Ovary (tissue), 10 donors: ENCODE measurements at places on chromosomes 5 and 9.

DNA sequence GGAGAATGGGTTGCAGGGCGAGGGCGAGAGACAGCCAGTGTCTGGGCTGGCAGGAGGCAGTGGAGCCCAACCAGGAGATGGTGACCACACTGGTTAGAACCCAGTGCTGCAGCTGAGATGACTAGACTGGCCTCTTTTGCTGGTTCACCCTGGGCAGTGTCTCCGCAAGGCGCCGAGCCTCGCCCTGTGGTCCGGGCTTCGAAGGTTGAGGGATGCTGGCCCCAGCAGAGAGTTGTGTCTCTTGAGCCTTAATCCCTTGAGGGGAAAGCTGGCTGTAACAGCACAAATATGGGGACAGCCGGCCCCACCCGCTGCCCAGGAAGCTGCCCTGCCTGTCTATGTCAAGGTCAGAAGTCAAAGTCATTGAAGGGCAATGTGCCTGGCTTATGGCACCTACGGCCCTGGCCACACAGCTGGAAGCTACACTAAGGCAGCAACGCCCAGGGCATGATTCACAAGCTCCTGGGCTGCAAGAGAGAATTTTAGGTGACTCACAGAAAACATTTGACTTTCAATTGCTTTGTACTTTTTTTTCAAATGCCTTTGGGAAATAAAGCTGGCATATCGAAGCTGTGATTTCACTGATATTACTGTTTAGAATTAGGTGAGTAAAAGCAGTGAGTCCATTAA, 33.3 kb downstream of the NKX2-5 start:
- no peak for DNase-seq

DNA sequence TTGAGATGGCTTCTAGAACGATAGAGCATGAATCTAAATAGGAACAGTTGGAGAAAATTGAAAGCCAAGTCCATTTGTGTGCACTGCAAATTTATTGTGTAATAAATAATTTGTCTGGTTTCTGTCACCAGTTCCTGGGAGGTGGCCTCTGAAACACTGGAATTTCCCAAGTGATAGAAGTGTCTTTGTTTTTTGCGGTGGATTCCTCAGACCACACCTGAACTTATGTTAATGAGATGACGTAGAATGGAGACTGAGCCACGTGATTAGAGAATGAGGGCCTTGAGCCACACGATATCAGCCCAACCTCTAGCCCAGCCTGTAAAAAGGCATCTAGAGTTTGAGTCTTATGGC, 105.1 kb downstream of the MSX2 start:
- no peak for DNase-seq

- no peak for DNase-seq
Measured at GRCh38 chr9:133490201-133490681, 11.3 kb upstream of the SLC2A6 start.

DNA sequence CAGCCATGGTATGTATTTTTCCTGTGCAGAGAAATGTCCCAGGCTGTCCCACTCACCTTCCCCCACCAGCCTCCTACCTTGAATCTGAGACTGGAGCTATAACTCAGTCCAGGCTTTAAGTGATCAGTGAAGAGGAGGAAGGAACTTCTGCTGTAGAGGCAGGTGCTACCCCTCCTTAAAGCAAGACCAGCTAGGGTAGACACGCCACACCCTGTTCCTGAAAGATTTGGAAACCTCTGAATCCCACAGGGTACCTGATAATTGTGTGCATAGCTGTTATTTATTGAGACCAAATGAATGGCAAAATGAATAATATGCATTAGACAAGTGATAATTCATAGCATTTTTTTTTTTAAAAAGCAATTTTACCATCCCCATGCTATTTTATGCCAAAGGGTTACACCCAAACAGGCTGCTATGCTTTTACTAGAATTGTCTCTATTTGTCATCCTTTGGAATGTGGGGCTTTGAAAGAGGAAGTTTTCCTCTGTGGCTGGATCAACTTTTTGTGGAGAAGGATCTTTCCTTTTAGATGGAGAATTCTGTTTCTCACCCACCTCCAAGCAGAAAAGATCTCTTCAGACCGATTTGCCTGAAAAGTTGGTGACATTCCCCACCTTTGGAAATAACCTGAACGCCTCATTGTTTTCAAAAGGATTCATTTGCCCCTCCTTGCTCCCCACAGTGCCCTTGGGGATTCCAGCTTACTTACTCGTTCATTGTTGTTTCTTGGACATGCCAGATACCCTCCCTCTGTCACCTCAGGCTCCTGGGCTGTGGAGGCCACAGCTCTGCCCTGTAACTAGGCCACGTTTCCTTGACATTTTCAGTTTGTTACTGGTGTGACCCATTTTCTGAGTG, 248.7 kb downstream of the NR3C1 start:
- no peak for DNase-seq

DNA sequence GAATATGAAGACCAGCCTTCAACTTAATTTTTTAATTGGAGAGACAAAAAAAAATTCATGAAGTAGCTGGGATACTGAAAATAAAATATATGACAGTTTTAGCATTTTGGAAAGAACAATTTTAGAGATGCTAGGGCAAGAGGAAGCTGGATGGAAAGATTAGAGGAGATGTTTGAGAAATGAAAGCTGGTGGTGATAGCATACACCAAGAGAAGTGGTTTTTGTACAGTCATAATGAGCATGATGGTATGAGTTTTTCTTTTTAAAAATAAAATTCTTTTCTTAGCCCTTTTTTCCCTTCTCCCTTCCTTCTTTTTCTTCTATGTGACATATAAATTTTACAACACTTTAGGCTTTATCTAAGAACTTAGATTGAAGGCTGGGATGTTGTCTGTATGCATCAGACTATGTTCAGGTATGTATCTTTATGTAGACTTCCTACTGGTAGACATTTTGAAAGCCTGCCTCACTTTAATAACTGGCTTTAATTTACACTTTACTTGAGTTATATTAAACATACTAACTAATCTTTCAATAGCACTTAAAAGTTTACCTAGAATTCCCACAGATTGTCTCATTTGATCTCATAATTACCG, 522.5 kb downstream of the TLE4 start:
- no peak for DNase-seq

GRCh38 chr9:95834281-95834907, 41.1 kb upstream of the ERCC6L2 start:
- DNase-seq = no peak

DNA sequence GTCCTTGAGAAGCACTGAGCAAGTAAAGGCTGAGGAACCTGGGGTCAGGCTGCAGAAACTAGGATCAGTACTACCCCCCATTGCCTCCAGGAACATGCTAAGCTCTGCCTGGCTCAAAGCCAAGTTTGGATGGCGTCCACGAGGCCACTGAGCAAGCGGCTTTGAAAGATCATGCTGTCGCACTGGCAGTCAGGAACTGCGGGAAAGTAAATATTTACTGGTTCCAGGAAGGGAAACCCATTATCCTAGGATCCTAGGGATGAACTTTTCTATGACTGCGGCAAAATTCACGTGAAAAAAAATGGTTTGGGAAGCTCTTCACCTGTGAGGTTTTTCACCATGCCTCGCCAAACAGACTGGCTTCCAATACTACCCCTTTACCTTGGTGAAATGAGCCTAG, 75.3 kb upstream of the PJA2 start:
- DNase-seq = peak; percentile 31

- no peak for DNase-seq
Measured at GRCh38 chr9:126671381-126671831, 57.7 kb downstream of the LMX1B start.

DNA sequence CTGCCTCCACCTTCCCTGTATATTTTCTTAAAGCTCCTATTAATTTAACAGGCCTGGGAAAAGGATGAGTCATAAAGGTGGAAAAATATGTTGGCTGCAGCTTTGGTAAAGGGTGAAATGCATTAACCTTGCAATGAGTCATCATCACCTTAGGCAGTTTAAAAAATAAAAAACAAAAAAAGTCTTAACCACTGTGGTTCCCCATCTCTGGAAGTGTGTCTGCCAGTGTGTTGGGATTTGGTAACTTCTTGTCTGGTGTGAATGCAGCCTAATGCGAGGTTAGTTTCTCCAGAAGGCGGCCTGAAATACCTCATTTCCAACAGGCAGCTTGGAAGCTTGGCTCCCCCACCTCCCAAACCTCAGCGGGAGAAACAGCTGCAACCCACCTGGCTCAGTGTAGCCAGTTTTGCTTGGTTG, 265.3 kb upstream of the GAS1 start:
- DNase-seq = peak; percentile 25

GRCh38 chr9:82275258-82275927, 286.8 kb downstream of the SPATA31D1 start:
- no peak for DNase-seq

DNA sequence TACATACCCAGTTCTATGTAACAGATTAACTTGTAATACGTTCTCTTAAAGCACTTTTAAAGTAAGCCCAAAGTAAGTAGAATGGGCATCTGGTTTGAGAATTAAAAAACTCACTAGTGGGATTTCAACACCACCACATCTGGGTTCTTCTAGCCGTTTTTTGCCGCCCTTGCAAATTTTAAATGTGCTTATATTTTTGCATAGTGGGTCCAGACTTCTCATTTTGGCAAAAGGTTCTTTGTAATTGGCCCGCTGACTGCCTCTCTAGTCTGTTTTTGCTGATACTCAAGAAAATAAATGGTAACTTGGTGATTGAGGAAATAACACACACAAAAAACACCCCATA, 582 bp upstream of the FBXO4 start:
- DNase-seq = no peak

- no peak for DNase-seq
Measured at GRCh38 chr5:136128481-136128880, 4.2 kb upstream of the SMAD5 start.

DNA sequence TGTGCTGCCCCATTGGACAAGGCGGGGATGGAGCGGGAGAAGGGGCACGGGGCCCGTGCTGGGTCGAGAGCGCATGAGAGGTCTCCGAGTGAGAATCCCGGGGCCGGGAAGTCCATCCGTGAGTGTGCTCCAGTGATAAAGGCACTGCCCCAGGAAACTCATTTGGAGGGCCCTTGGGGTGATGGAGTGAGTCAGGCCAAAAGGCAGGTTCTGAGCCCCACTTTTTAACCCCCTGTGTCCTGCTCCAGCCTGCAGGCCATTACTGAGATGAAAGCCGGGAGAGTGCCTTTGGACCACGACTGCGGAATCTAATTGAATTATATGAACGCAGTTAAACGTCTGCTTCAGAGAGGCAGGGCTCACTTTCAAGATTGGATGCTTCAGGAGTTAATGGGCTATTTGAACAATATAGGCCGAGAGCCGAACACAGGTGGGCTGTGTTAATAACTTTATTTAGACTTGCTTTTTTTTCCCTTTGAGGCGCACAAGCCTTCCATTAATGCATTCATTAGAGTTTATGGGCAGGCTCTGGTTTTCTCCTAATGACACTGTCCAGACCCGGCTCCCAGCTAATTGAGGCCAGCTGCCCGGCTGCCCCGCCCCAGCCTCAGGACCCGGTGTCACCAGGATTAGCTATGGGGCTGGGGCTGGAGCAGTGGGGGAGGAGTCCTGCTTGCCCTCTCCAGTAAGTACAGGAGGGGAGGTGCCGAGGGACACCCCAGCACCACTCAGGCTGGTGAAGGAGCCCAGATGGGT, 79.1 kb upstream of the LMX1B start:
- DNase-seq = no peak

DNA sequence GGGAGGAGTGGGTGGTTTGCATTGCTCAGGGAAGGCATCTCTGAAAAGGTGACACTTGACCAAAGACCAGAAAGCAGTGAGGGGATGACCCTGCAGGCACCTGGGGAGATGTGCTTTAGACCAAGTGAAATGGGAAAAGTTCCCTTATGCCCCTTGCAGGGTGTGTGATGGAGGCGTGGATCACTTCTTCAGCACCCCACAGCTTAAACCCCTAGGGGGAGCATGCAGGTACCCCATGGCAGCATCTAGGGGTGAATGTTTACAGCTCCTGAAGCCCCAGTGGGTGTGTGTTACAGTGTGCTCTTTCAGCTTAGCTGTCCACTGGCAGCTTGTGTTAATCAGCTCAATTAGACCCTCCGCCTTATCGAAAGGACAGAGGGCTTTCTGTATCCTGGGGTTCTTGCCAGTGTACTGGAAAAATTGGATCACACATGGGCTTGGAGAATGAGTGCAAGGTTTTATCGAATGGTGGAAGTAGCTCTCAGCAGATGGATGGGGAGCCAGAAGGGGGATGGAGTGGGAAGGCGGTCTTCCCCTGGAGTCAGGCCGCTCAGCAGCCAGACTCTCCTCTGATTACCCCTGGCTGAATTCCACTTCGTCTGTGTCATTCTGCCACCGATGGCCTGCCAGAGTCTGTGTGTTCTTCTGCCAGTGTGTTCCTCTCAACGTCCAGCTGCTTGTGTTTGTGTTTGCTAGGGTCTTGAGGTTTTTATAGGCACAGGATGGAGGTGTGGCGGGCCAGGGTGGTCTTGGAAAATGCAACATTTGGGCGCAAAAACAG, 6.3 kb downstream of the BHMT2 start:
- DNase-seq = no peak

DNA sequence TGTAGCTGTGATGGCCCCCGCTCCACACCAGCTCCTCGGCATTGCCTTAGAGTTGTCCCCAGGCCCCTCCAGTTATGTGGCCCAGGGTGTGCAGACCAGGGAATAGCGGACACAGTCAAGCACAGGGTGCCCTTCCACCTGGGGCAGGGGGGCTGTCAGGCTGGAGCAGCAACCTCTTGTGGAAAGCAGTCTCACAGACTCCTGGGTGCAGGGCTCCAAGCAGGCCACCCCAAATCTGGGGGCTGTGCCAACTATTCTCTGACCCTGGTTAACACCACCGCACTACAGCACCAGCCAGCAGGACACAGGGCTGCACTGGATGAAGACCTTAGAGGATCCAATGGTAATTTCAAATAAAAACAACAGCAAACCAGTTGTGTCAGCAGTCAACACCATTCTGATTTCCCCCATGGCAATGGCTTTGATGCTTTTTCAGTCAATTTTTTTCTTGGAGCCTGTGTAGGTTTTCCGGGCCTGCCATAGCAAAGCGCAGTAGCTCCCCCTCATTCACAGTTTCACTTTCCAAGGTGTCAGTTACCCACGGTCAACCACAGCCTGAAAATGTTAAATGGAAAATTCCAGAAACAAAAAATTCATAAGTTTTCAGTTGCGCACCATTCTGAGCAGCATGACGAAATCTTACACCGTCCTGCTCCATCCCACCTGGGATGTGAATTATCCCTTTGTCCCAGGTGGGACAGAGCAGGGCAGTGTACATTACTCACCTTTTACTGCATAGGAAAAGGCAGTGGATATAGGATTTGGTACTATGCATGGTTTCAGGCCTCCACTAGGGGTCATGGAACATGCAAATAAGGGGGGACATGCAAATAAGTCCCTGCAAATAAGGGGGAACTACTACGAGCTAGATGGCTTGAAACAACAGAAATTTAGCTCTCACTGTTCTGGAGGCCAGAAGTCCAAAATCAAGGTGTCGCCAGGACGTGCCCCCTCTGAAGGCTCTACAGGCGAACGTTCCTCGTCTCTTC, 49.0 kb downstream of the C5orf15 start:
- DNase-seq = no peak

DNA sequence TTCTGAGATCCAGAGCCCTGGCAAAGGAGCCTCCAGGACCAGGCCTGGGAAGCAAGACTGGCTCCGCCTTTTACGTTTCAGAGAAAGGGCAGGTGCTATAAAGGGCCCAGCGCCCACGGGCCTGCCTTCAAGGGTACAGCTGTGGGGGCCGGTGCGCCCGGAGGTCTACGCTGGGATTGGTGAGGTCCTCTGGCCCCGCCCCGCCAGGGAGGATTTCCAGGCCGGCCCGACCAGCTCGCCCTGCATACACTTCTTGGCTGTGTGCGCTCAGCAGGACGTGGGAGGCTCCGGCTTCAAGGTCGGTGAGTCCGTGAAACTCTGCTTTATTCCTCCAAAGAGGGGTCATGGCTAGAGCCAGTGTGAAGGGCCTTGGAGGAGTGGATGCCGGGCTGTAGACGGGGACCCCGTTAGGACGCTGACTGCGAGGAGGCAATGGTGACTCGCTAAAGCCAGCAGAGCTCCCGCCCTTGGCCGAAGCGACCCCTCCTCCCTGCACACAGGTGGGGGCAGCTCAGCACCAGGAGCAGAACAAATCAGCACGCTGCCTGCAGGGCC, at the start of gene CKMT2:
TSS of gene CKMT2 (plus strand) at position 243 of the 555 bp plus-strand sequence. CDS start 17,811 bp downstream, outside the sequence.
- DNase-seq = peak; percentile 94
